ENCODE measurements at places on chromosomes 13 and 19.

GRCh38 chr13:110495376-110495775 is 66.1 kb downstream of the RAB20 start:
- no peak for DNase-seq

- DNase-seq: no peak
These were observed 5.3 kb downstream of the RASIP1 start for GRCh38 chr19:48735031-48735615.

- DNase-seq: no peak
These were observed 17.0 kb upstream of the KCNN1 start for GRCh38 chr19:17949956-17950309.

GRCh38 chr13:113329656-113330312 is 32.7 kb downstream of the LAMP1 start:
- DNase-seq: no peak

DNA sequence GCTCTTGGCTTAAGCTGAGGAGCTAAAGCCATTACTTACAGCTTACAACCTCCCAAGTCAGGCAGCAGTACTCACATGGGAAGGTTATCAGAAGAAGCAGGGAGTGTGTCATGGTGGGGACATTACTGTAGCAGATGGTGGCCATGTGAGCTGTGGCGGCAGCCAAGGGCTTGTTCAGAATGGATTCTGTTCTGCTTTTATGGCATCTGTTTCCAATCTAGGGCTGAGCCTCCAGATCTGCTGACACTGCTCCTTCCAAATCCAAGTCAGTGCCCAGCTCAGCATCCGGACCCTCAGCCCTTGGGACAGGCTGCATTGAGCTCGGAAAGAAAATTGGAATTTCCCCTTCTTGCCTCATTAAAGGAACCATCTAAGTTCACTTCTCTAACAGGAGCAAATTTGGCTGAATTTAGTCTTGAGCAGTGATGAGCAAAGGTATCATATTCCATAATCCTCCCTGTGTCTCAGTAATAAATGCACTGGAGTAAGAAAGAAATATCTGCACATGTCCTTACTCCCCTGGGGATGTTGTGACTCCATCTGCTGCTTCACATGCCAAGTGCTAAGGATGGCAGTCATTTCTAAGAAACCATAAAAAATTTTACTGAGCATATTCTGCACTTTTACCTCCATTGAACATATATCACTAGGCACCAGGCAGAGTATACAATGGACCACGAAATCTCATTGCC is 73.9 kb downstream of the KCTD12 start:
- no peak for DNase-seq

- DNase-seq: no peak
These were observed 109.7 kb downstream of the NUFIP1 start for GRCh38 chr13:44879452-44880058.

GRCh38 chr13:99041337-99041736 is 63.5 kb upstream of the DOCK9 start:
- no peak for DNase-seq

- DNase-seq: no peak
These were observed 34.9 kb downstream of the N4BP2L2 start for GRCh38 chr13:32503727-32504126.

DNA sequence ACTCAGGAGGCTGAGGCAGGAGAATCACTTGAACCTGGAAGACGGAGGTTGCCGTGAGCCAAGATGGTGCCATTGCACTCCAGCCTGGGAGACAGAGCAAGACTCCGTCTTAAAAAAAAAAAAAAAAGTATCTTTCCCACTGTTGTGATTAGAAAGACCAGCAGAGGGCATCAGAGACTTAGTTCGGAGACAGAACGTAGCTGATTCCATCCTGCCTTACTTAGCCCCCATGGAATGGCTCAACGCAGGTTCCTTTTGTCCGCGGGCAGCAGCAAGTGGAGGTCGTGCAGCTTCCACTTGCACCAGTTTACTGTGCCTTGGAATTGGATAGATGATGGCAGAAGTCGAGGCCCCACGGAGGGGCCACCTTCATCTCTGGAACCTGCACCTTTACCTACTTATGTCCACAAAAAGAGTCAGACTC is 8.1 kb downstream of the TIMM29 start:
- DNase-seq: no peak

DNA sequence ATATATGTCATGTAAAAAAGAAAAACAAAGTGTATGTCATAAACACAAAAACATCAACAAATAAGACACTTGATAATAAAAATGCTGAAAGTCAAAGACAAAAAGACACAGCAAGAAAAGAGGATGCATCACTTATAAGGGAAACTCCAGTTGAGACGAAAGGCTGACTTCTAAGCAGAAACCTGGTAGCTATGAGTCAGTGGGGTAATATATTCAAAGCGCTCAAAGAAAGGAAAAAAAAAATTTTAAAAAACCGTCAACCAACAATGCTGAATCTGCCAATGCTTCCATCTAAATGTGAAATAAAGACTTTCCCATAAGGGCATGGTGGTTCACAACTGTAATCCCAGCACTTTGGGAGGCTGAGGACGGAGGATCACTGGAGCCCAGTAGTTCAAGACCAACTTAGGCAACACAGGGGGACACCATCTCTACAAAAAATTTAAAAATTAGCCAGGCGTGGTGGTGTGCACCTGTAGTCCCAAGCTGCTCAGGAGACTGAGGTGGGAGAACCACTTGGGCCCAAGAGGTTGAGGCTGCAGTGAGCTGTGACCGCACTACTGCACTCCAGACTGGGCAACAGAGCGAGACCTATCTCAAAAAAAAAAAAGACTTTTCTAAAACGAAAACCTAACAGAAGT is 24.0 kb downstream of the USP12 start:
- no peak for DNase-seq

- no peak for DNase-seq
These were observed 72.5 kb upstream of the MTIF3 start for GRCh38 chr13:27522847-27523246.

DNA sequence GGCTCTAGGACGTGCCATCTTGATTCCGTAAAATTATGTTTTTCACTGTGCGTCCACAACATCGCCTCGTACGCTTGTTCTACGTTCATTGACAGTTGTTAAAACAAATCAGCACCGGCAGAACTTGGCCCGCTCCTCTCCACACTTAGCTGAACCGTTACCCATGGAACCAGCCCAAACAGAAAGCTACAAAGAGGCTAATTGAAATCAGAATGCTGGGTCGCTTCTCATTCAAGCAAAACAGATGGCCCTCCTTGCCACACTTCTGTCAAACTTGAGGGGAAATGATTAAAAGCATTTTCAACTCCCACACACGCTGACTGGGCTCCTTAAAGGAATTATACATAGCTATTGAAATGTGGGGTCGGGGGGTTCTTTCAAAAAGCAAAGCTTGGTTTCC is 71.6 kb downstream of the TM9SF2 start:
- DNase-seq: no peak

- peak; percentile 21 for DNase-seq
These were observed 2.1 kb downstream of the CILP2 start for GRCh38 chr19:19540064-19540714.

DNA sequence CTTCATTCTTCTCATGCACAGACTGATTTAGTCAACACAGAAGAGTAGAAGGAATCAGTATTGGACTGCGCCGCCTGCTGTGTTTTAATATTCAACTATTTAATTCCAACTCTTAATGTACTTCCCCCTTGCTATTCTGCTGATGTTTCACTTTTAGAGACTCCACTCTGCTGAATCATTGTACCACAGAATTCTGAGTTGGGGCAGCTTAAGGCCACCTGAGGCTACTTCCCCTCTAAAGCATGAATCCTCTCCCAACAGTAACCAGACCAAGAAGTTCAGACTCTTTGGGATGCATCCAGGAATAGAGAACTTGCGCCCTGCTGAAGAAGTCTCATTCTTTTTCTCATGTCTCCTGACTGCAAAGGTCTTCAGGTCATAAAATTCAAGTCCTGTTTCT is 708.8 kb downstream of the UQCRFS1 start:
- DNase-seq: no peak

GRCh38 chr19:14507704-14508542 is 10.3 kb downstream of the DNAJB1 start:
- DNase-seq: no peak

DNA sequence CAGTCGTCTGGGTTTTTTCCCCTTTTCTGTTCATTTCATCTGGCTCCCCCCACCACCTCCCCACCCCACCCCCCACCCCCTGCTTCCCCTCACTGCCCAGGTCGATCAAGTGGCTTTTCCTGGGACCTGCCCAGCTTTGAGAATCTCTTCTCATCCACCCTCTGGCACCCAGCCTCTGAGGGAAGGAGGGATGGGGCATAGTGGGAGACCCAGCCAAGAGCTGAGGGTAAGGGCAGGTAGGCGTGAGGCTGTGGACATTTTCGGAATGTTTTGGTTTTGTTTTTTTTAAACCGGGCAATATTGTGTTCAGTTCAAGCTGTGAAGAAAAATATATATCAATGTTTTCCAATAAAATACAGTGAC is 9.3 kb downstream of the CALM3 start:
- DNase-seq: no peak

GRCh38 chr19:31353833-31354232 is 4.6 kb upstream of the TSHZ3 start:
- no peak for DNase-seq

DNA sequence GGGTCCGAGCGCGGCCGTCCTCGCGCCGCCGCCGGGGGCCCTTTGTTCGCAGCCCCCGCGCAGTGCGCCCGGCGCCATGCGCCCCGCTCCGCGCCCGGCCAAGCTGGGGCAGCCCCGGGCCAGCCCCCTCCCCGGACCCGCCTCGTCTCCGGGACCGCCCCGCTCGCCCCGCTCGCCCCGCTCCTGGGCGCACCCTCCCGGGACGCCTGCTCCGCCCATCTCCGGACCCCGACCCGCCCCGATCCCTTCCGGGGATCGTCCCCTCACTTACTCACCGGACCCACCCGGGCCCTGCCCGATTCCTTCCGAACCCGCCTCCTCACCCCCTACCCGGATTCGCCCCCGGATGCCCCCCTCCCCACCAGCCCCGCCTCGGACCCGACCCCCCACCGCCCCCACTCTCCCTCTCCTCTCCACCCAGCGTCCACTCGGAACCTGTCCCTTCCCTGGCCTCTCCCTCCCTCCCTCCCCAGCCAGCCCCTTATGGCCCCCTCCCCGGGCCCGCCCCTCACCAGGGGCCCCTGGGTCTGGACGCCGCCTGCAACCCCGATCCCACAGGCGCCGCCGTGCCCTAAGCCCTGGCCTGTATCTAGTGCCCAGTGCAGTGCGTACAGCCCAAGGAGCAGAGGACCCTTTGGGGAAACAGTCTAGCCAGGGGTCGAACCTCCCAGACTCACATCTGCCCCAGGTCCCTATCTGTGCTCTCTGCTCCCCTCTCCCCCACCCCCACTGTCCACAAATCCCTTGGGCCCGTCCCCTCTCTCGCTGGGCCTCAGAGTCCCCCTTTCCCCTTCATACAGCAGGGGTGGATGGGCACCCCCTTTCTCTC is at the start of gene CPAMD8:
Gene CPAMD8 (minus strand): TSS at position 105 of the 829 bp plus-strand sequence. CDS start 168 bp downstream, outside the sequence.
- DNase-seq: no peak

GRCh38 chr13:111658145-111659100 is 338.0 kb downstream of the TEX29 start:
- DNase-seq: no peak

- DNase-seq: no peak
These were observed 440.9 kb downstream of the RFC3 start for GRCh38 chr13:34258646-34259386.

DNA sequence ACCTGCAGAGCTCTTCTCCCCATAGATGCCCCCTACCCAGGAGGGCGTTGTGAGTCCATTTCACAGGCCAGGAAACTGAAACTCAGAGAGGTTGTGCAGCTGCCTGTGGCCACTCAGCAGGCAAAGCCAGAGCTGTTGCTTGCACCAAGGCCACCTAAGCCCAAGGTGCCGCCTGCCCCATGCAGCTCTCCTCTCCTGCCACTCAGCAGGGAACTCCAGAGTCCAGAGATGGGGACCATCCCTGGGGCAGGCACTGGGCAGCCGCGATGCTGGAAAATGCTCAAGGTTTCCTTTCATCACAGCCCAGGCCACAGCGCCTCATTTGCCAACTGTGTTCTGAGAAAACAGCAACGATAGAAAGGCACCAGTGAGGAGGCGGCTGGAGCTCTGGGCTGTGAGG is 41.0 kb upstream of the PEPD start:
- no peak for DNase-seq

GRCh38 chr13:50948601-50949000 is 39.0 kb downstream of the RNASEH2B start:
- DNase-seq: no peak
